Gastrocnemius medialis (tissue), 4 donors: ENCODE measurements at places on chromosomes 1 and 21. TPM values are rescaled to one million over a fixed set of nuclear protein-coding genes. Genes with fewer than 3 reads are reported as not detected.

GRCh38 chr1:67674260-67675011 is 10.6 kb upstream of the GADD45A start:
- peak; percentile 28 for DNase-seq

DNA sequence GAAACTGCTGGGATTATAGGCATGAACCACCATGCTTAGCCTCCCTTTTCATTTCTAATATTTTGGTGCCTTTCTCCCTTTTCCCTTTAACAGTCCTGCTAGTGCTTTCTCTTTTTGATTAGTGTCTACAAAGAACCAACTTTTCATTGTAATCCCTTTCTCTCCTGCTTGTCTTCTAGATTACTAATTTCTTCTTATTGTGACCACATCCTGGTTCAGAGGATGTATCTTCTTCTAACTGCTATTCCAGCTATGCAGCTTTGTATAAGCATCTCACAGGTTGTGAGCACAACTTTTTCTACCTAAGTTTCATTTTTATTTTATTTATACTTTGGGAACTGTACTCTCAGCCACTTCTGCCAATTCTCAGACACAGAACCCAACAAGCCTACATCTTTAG is 14.7 kb downstream of the ZNF648 start:
- DNase-seq = no peak

- no peak for DNase-seq
These were observed 13.2 kb downstream of the MDM4 start for GRCh38 chr1:204529371-204529895.

- no peak for DNase-seq
These were observed 99.1 kb downstream of the PTPN14 start for GRCh38 chr1:214452152-214452784.

GRCh38 chr1:178362747-178363146 is 134.0 kb downstream of the CLEC20A start:
- DNase-seq = no peak

- DNase-seq = no peak
These were observed 5.3 kb upstream of the LCE3D start for GRCh38 chr1:152585586-152585985.

- DNase-seq = peak; percentile 47
These were observed 39.1 kb upstream of the CDC42BPA start for GRCh38 chr1:227357171-227357926.

GRCh38 chr1:56000424-56000823 is 578.9 kb downstream of the PLPP3 start:
- no peak for DNase-seq

GRCh38 chr1:5885471-5886139 is 106.6 kb downstream of the NPHP4 start:
- no peak for DNase-seq

DNA sequence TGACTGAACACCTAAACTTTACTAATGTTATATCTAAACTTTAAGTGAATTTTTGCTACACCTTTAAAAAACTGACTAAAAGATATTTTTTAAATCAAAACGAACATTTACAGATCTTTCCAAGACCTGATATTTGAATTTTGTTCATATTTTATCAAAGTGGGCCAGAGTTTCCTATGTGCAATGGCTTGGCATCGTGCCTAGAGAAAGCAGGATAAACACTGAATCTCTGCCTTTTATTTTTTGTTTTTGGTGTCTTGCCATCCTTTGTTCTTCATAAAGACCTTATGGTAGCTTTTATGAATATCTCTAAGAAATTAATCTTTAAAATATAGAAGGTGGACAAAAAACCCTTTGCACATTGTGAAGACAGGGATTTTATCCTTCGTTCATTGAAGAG is 25.8 kb upstream of the VPS26C start:
- DNase-seq = no peak

- DNase-seq = no peak
These were observed 5.7 kb upstream of the KCNE1 start for GRCh38 chr21:34517491-34518245.

DNA sequence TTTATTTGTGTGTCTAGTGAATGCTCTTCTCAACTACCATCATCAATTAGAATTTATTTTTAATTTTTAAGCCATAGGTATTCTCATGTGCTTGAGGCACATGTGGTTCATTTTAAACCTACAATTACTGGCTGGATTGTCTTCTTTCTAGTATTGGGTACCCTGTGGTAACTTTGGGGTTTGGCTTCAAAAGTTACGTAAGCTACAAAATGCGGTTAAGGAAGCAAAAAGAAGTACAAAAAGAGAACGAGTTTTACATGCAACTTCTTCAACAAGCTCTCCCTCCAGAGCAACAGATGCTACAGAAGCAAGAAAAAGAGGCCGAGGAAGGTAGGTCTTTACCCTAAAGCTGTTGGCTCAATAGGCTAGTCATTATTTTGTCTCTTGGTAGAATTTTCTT is 25.8 kb downstream of the MACO1 start:
- no peak for DNase-seq

GRCh38 chr1:169526120-169526832 is 40.5 kb upstream of the SLC19A2 start:
- DNase-seq = no peak

GRCh38 chr1:220970311-220970710 is 91.1 kb downstream of the HLX start:
- no peak for DNase-seq

- DNase-seq = no peak
These were observed 133.7 kb downstream of the CAPN8 start for GRCh38 chr1:223531742-223532341.

- no peak for DNase-seq
These were observed 65.7 kb downstream of the MAP3K21 start for GRCh38 chr1:233393084-233393840.

DNA sequence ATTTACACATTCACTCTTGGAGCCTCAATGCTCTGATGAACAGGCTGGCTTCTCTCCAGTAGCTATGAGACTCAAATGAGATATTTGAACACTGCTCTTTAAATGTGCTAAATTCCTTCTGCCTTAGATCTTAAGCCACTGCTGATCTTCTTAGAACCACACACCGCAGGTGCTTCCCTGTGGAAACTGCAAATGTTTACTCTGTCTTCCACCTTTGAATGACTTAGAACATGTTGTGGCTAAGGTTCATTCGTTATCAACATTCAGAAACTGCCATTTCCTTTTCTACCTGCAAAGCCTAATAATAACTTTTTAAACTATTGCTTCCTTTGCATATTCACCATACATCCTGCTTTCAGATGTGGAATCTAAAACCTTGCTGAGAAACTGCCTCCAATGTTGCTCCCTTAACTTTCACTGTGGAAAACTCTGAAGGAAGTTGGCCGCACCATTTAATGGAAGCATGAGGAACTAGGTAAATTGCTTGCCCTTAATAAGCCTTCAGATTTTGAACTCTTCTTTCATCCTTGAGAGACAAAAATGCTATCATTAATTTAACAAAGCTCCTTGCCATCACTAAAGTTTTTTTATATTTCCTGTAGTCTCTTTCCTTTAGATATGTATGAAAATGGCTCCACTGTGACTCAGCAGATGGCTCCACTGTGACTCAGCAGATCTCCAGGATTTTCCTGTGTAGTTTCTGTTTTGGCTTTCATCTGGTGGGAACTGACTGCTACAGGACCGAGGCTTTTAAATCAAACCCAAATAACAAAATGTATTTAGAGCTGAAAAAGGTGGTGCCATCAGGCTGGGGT is 143.8 kb downstream of the TNFSF18 start:
- no peak for DNase-seq

DNA sequence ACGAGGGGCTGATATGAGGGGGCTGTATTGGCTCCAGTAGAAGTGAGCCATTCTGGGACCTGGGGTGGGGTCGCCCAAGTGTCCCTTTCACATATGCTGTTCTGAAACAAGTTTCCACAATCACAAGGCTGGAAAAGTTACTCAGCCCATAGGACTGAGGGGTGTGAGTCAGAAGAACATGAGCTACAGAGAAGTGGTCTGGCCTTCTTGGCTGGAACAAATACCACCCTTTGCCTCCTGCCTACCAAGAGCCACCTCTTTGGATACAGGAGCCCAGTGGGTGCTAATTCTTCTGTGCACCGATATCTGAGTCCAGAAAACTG is 42.4 kb downstream of the MEF2D start:
- no peak for DNase-seq

- DNase-seq = no peak
These were observed 2.2 kb downstream of the TMED5 start for GRCh38 chr1:93177991-93178390.

- no peak for DNase-seq
These were observed 13.1 kb downstream of the ICMT start for GRCh38 chr1:6222636-6223035.

- DNase-seq = peak; percentile 11
These were observed at the start of gene PTPN22 for GRCh38 chr1:113871597-113872113. TSS of gene PTPN22 (minus strand) at chr1:113871712.

GRCh38 chr1:232445361-232446106 is 184.4 kb downstream of the SIPA1L2 start:
- DNase-seq = no peak

GRCh38 chr1:6600410-6601048 is 2.1 kb downstream of the KLHL21 start:
- no peak for DNase-seq

DNA sequence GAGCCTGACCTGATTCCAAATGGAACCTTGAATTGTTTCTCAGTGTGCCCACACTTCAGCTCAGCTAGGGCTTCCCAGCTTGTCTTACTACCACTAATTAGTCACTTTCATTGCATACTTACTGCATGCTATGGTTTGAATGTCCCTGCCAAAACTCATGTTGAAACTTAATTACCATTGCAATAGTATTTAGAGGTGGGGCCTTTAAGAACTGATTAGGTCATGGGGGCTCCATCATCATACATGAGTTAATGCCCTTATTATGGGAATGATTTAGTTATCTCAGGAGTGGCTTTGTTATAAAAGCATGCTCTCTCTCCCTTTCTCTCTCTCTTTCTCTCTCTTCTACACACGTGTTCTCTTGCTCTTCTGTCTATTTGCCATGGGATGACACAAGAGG is 68.3 kb downstream of the NENF start:
- DNase-seq = no peak

DNA sequence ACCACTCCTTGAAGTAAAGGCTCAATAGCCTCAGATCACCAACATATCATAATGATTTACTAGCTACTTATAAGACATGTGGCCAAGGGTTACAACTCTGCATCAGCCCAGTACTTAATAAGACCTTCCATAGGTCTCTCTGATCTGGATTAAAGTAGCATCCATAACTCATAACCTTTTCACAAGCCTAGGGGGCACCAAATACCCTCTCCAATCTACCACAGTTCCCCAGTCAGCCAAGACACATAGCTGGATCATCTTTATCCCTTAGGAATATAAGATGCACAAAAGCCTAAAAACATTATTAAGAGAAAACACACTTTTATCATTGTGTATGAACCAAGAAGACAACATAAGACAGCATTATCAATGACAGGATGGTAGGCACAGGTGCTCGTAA is 22.1 kb downstream of the SSX2IP start:
- no peak for DNase-seq

- DNase-seq = no peak
These were observed 40.1 kb upstream of the SLC5A9 start for GRCh38 chr1:48182439-48182838.

GJB3 gene
- total RNA-seq = not detected

AKIRIN1 gene
- total RNA-seq = 31.3 TPM

NDUFV3 gene
- total RNA-seq = 96.8 TPM

CASQ2 gene
- 207 TPM for total RNA-seq

GPR37L1 gene
- not detected for total RNA-seq

KRTAP19-1 gene
- not detected for total RNA-seq

FGR gene
- total RNA-seq = 5.8 TPM

GJA8 gene
- not detected for total RNA-seq

LINGO4 gene
- total RNA-seq = 24.5 TPM
